Hypothalamus (tissue), 51 donors: ENCODE measurements at places on chromosomes 6 and 20.

- DNase-seq, result peak; percentile 69
Measured at GRCh38 chr6:38220069-38220723, 400.7 kb downstream of the ZFAND3 start.

DNA sequence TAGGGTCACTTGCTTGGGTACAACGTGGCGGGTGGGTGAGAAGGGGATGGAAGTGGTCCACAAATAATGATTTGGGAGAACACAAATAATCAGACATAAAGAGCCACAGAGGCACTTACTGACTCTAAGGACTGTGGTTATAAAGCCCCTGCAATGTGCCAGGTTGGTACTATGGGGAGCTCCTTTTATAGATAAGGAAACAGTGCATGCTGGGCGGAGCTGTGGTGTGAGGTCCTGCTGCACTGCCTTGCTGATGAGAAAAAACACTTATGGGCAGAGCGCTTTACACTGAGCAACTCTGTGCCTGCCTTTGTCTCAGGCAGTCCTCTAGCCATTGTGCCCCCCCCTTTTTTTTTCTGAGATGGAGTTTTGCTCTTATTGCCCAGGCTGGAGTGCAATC, 29.1 kb upstream of the SCRT2 start:
- DNase-seq, result no peak

DNA sequence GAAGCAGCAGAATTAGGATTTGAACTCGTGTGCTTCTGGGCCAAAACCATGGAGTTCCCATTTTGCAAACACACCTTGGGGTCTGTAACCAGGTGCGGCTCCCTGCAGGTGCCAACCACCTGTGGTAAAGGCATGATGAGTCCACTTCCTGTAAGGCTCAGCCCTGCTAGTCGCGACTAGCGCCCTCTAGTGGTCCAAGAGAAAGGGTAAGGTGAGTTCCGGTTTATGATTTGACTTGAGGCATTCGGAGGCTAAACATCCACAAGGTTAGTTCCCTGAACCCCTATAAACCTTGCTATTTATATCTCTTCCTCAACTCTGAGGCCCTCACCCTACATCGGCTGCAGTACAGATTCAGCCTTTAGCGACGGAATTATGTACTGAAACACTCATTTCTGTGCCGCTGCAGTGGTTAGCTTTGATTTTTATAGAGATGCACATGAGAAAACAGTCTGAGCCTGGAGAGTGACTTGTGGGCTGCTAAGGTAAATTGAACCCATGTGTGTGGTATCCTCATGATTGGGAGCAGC, 173.4 kb downstream of the PLCB1 start:
- DNase-seq, result no peak

- no peak for DNase-seq
Measured at GRCh38 chr20:40993794-40994540, 34.7 kb upstream of the TOP1 start.

GRCh38 chr20:44056010-44056698, 130.8 kb downstream of the JPH2 start:
- DNase-seq, result peak; percentile 26

GRCh38 chr20:41366546-41367392, at the start of gene EMILIN3:
EMILIN3 (minus strand) TSS chr20:41366818; CDS start chr20:41366634, 184 bp downstream.
- DNase-seq, result no peak

GRCh38 chr6:166750108-166750793, 123.2 kb upstream of the RPS6KA2 start:
- no peak for DNase-seq

DNA sequence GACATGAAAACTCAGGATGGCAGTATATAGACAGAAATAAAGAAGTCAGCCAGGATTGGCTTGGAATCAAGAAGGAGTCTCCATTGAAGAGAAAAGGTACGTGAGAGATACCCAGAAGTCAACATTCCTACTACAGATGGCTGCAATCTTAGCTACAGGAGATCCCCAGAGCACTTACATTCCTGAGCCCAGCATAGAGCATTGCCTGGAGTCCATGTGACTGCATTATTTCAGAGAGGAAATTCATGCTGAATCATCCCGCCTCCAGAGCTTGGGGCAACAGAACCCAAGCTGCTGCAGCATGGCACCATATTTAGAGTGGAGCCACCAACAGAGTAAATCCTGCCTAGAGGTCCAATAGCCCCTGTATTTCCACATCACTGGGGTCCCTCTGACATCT, 125.0 kb upstream of the GRIK2 start:
- no peak for DNase-seq

DNA sequence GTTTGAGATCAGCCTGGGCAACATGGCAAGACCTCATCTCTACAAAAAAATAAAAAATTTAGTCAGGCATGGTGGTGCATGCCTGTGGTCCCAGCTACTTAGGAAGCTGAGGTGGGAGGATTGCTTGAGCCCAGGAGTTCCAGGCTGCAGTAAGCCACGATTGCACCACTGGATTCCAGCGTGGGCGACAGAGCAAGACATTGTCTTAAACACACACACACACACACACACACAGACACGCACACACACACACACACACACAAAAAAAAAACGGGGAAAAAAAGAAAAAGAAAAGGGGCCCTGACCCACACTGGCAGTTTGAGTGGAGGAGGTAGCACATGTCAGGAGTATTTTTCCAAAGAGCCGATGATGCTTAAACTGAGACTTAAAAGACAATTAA, 122.2 kb downstream of the AFG1L start:
- no peak for DNase-seq

DNA sequence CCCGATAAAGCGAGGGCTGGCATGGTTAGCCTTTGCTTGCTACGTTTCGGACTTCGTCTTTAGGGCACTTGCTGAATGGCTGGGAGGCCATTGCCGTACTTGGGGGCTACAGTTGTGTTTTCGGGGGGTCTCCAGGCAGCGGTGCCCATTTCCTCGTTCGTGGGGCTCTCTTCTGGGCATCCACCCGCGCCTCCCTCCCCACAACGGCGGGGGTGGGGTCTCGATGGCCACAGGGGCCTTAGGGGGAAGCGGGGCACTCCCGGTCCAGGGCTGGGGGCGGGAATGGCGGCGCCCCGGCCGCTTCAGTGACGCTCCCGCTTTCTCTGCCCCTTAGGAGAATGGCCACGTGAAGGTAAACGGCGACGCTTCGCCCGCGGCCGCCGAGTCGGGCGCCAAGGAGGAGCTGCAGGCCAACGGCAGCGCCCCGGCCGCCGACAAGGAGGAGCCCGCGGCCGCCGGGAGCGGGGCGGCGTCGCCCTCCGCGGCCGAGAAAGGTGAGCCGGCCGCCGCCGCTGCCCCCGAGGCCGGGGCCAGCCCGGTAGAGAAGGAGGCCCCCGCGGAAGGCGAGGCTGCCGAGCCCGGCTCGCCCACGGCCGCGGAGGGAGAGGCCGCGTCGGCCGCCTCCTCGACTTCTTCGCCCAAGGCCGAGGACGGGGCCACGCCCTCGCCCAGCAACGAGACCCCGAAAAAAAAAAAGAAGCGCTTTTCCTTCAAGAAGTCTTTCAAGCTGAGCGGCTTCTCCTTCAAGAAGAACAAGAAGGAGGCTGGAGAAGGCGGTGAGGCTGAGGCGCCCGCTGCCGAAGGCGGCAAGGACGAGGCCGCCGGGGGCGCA, 2.4 kb downstream of the MARCKS start:
- peak; percentile 36 for DNase-seq

DNA sequence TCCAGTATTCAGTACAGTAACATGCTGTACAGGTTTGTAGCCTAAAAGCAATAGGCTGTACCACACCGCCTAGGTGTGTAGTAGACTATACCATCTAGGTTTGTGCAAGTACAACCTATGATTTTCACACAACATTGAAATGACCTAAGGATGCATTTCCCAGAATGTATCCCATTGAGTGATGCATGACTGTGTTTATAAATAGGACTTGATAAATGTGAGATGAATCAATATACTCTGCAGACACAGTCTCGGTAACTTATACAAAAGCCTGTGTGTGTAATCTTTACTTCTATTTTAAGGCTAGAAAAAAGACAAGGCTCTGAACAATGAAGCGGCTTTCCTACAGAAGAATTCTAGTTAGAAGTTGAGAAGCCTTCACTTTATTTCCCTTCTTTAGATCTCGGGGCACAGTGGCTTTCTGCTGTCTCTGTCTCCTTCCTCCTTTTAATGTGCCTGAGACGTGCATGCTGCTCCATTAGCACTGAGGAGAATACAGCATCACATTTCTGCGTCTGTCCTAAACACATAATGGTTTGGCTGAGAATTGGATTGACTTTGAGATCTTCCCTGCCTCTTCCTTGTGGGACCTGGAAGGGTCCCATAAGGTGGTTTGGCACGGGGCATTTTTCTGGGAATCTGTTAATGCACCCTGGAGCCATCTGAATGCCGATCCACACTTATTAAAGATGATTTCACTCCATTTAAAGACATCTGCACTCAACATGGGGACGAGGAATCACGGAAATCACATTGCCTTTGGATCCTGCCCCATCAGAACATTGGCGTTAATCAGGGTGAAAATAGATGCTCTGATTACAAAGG, 112.5 kb downstream of the SCML4 start:
- no peak for DNase-seq

DNA sequence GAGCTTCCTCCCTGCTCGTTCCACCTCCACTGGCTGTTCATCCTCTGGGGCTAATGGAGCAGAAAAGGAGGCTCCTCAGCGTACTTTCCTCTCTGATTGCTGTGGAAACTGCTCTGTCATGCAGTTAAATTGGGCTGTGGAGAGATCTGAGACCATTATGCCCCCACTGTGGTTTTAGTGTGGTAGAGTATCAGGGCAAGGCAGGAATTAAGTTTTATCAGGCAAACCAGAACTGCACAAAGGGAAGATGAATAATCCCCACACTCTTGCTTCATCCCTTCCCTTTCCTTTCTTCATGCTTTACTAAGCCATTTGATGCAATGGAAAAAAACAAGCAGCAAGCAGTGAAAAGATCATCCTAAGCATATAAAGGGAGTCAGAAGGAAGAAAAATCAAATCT, 11.9 kb upstream of the ME1 start:
- no peak for DNase-seq

GRCh38 chr6:11322252-11322885, 89.9 kb upstream of the NEDD9 start:
- DNase-seq, result no peak

- no peak for DNase-seq
Measured at GRCh38 chr6:132934496-132934895, 120.1 kb downstream of the RPS12 start.
